Muscle of leg (tissue), 16 donors: ENCODE measurements at places on chromosomes 5 and 9.

GRCh38 chr5:136001466-136001981 lies 27.3 kb upstream of the TGFBI start:
- peak; percentile 91 for DNase-seq

DNA sequence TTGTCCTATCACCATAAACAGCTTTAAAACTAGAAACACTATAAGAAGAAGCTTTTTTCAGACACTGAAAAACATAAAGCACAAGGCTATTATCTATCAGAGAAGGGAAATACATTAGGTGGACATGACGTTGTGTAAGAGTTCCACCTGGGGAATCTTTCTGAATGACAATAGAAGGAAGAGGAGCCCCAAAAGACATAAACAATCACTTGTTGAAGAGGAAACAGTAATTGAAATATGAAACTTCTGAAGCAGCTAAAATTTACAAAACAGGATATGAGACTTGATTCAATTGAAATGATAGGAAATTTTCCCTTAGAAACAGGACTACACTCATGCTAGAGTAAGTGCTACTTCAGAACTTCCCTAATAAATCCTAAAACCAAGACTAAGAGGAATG lies 933.6 kb downstream of the EFNA5 start:
- DNase-seq = peak; percentile 4

DNA sequence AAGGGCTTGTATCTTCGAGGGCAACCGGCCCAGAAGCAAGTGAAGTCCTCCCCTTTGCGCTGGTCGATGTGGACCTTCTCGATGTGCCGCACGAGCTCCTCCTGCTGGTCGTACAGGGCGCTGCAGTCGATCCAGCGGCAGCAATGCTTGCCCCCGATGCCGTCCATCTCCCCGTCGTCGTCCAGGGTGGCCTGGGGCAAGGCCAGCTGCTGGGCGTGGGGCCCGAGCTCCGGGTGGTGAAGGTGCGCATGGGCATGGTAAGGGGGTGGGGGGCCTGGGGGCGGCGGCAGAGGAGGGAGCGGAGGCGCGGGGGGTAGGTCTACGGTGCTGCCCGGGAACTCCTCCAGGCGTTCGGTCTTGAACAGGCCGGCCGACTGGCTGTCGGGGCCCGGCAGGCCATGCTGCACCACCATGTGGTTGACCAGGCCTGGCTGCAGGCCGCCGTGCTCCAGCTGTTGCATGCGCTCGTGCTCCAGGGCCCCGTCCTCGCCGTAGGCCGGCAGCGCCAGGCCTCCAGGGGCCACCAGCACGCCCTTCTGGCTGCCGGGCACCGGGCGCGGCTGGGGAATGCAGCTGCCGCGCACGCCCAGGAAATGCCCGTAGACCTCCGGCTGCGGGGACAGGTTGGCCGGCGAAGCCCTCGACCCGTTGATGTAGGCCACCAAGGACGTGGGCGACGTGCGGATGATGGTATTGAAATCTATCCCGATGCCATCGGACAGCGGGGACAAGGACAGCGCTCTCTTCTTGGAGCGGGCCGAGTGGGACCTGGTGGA lies 181.8 kb downstream of the GLIS3 start:
- no peak for DNase-seq

GRCh38 chr9:128091144-128091543 lies 23.1 kb downstream of the SLC25A25 start:
- peak; percentile 98 for DNase-seq

GRCh38 chr5:16992006-16992405 lies 55.9 kb upstream of the MYO10 start:
- DNase-seq = peak; percentile 43

DNA sequence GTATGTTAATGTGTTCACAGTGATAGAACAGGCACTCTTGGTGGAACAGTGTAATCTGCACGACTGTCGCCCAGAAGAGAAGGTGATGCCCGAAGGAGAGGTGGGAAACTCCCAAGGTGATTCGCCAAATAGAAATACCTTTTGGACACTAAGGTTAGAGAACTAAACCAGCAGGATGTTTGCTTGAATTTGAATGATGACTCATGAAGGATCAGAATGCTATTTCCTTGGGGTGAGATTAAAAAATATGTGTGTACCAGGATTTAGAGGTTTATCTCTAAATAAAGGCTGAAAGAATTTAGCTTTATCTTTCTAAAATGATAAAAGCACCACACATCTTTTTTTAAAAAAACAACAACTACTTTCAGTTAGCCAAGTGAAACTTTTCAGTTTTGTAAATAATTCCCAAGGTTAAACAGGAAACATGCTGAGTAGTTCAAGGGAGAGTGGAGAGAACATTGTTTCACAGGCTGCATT lies 297.4 kb upstream of the TAS2R1 start:
- DNase-seq = no peak

- peak; percentile 90 for DNase-seq
Observed at GRCh38 chr5:122192497-122193496, 63.5 kb downstream of the ZNF474 start.

- no peak for DNase-seq
Observed at GRCh38 chr9:97721396-97721795, 24.3 kb upstream of the XPA start.

DNA sequence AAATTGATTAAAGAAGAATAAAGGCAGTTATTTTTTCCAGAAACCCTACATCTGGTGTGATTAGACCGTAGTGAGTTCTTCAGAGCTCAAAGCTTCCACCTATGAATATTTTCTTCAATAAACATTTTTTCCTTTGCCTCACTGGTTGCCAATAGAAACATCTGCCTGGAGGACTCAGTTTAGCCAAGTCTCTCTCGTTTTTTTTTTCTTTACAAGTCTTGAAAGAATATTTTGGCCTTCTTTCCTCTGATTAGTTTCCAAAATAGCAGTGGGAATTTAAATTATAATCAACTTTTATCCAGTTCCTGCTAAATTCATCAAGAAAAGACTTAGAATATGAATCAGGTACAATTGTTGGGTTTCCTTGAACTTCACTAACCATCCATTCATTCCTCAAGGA lies 897.5 kb downstream of the TLE1 start:
- peak; percentile 89 for DNase-seq

DNA sequence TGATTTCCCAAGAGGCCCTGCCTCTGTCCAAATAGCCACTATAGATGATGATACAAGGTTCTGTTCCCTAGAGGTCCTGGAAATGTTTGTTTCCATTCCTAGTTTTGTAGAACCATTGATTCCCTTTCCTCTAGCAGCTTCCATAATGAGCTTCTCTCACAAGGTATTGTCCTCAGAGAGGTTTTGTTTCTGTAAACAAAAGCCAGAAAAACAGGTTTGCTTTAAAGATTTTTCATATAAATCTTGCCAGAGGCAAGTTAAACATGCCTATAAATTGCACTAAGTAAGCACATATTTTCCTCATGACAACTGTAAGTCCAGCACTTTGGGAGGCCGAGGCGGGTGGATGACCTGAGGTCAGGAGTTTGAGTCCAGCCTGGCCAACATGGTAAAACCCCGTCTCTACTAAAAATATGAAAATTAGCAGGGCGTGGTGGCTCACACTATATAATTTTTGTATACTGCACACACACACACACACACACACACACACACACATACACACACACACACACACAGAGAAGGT lies 1787.7 kb downstream of the EFNA5 start:
- no peak for DNase-seq

DNA sequence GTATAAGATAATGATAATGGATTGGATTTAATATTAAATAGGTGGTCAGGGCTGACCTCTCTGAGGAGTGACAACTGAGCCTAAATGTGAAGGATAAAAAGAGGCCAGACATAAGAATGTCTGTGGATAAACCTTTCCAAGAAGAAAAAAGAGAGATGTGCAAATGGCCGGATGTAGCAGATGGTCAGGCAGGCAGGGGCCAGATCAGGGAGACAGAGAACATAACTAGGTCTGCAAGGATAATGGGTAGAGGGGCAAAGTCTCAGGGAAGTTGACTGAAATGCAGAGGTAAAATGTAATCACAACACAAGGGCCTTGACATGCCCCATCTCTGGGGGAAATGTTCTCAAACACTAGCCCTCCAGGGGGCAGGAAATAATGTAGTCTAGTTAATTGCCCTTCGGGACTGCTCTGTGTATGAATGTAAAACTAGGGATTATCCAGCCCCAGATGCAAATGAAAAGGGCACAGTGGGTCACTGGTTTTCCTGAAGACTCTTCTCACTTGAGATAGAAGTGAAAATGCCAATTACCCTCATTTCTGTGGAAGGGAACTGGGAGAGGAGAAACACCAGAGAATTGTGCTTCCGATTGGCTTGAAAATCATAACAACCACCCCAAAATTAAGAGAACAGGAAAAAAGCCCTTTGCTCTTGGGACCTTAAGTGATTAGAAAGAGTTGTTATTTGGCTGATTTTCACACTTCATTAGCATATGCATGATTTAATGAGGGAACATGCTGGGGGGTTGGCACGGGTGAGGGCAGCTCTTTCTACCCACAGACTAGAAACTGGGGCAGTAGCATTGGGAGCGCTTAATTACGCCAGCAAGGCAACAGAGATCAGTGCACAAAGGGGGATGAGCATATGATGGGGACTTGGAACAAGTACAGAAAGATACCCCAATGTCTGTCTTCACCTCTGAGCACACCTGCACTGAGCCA lies 88.6 kb downstream of the PPP2R2B start:
- no peak for DNase-seq

GRCh38 chr5:60668686-60669304 lies 31.2 kb downstream of the DEPDC1B start:
- DNase-seq = peak; percentile 58

DNA sequence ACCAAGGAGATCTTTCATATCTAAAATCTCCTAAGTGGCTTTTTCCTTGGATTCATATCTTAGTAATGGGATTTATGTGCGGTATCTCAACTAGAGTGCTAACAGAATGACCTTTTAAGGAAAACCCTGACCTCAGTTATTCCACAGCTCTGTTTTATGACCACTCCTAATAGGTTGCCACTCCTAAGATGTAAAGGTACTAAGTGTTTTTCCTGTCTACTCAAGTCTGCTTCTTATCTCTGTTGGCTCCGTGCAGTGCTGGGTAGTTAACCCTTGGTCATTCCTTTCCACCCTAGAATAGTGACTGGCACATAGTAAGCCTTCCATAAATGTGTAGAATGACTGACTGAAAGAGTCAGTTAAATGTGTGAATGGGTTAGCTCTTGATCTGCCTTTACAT lies 161.4 kb downstream of the DOCK2 start:
- no peak for DNase-seq

- peak; percentile 39 for DNase-seq
Observed at GRCh38 chr5:36792560-36793180, 83.9 kb upstream of the NIPBL start.

GRCh38 chr9:104882086-104882485 lies 45.9 kb downstream of the ABCA1 start:
- no peak for DNase-seq

GRCh38 chr5:53874409-53874808 lies 314.0 kb downstream of the NDUFS4 start:
- no peak for DNase-seq

DNA sequence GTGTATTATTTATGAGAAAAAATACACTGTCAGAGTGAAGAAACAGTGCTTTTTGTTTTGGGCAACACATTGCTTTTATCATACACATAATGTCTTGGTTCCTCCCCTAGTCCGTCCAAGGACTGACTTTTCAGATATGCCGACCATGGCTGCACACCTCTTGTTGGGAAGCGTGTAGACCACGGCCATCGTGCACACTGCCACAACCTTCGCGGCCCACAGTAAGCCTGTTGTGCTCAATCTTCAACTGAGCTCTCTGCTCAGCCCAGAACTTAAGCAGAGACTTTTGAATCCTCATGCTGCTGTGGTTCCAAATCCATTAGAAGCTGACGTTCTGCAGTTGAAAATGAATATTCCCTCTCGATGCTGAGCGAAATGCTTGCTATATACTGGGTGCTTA lies 157.6 kb upstream of the IRX2 start:
- no peak for DNase-seq

DNA sequence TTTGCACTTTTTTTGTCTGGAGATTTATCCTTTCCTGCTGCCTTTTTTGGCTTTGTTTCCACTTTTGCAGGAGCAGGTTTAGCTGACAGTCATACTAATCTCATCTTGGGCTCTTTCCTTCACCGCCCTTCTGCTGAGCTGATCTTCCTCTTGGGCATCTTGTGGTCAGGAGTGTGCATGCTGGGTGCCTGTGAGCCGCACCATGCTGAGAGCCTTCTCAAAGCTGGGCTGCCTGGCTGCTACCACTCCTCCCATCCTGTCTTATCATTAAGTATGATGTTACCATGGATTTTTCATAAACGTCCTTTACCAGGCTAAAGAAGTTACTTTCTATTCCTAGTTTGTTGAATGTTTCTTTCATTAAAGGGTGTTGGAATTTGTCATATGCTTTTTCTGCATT lies 49.5 kb upstream of the MCCC2 start:
- DNase-seq = no peak

DNA sequence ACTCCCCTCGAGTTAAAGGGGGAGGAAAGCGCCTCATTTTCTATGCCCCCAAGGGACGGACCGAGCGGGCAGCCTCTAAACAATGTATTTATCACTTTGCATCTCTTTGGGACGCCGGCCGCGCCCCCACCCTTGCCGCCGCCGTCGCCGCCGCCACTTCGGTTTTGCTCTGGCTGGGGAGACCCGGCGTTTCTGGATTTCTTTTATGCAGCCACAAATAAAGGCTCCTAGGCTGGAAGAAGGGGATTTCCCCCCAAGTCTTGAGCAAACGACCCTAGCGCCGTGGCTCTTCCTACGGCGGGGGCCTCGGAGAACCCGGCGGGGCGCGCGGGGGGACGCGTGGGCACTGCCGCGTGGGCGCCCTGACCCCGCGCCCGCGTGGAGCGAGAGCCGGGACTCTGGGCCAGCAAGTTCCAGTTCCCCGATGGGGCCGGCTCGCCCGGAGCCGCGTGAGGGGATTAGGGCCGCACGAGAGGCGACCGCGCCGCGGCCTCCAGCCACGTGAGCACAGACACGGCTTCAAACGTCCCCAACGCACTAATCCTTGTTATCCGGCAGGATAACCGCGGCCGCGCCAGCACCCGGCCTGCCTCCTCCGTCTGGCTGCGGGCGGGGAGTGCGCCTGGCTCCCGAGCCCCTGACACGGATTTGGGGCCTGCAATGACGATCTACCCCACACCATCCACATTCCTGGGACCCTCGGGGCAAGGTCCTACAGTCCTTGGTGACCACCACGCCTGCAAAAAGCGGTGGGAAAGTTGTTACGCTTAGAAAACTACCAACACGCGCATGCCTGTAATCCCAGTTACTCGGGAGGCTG lies 7.9 kb upstream of the NEUROG1 start:
- DNase-seq = peak; percentile 44

GRCh38 chr5:119578937-119579336 lies 50.4 kb upstream of the FAM170A start:
- DNase-seq = no peak

DNA sequence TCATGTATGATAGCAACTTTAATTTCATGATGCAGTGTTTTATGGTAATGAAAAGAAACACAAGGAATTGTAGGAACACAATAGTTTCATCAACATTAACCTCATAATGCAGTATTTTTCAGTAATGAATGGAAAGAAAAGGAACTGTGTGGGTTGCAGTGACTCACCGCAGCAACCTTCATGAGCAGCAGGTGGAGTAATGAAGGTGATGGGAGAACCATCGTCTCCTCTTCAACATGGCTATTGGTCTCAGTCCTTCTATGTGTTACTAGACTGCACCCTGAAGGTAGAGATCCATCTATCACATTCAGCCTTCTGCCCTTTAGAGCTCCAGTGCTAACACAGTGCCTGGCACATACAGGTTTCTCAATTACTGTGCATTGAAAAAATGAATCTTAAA lies 58.0 kb downstream of the TMEM215 start:
- DNase-seq = no peak

GRCh38 chr9:27085456-27085855 lies 23.6 kb upstream of the TEK start:
- DNase-seq = no peak

- DNase-seq = no peak
Observed at GRCh38 chr5:31054453-31054852, 139.0 kb upstream of the CDH6 start.
